ENCODE measurements at places on chromosomes 1 and 21.

DNA sequence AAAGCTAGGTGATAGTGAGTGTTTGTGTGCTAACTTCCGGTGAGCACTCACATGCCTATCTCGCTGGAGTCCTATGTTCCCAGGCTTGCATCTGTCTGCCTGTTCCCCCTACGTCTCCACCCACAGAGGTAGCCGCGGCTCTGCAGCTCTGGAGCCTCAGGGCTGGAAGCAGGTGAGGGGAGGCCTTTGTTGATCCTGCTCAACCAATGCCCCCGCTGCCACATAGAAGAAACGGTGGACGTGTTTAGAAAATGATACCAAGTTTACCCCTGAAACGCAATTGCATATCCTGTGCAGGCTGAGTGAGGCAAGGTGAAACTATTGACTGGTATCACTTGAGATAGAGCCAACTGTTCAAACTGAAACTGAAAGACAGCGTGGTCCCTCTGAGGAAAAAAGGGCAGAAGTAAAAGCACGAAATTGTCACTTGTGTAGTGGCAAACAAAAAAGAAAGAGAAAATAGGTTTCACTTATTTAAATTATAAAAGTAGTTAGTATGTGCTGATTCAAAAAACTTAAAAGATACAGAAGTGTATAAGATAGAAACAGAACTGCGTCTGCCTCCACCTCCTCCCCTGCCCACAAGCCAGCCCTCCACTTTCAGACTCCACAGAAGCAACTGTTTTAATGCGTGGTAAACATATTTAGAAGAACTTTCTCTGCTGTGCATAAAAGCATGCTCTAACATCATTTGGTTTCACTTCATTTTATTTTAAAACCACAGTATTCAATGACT is 38.6 kb upstream of the ETS2 start:
- no peak for DNase-seq

DNA sequence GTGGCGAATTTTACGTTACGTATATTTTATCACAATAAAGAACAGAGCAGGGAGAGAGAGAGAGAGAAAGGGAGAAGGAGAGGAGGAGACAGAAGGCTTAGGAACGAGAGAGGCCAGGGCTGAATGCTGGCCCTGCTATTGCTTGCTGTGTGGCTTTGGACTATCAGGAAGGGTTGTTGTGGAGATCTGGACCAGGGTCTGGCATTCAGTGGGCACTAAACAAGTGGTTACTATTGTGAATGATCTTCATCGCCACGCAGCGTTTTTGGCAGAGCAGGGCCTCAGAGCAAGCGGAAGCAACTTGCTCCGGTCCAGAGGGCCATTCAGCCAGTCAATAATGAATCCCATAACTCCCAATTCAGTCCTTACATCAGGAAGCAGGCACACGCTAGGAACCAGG is 26.4 kb downstream of the PIK3C2B start:
- peak; percentile 19 for DNase-seq

- no peak for DNase-seq
Observed at GRCh38 chr21:34670220-34670961, 1.6 kb downstream of the CLIC6 start.

- DNase-seq: peak; percentile 25
Observed at GRCh38 chr1:166840309-166841274, 1.3 kb downstream of the POGK start.

GRCh38 chr1:156744786-156745419 is 4.0 kb upstream of the MRPL24 start:
- DNase-seq: no peak

- DNase-seq: no peak
Observed at GRCh38 chr1:173414136-173414535, 63.0 kb upstream of the PRDX6 start.

All from cerebellum (tissue), 4 donors.